ENCODE measurements at places on chromosomes 3 and 15.

- H3K4me1 ChIP-seq: peaks cover 9% of the 10 kb centered on the region
- H3K36me3 ChIP-seq: no peaks in the 10 kb centered on the region
- no peak for DNase-seq
- H3K4me3 ChIP-seq: no peak overlapping the region
- peaks cover 50% of the 10 kb centered on the region for H3K27me3 ChIP-seq
Measured at GRCh38 chr3:45794177-45794560, 2.2 kb downstream of the SLC6A20 start.

DNA sequence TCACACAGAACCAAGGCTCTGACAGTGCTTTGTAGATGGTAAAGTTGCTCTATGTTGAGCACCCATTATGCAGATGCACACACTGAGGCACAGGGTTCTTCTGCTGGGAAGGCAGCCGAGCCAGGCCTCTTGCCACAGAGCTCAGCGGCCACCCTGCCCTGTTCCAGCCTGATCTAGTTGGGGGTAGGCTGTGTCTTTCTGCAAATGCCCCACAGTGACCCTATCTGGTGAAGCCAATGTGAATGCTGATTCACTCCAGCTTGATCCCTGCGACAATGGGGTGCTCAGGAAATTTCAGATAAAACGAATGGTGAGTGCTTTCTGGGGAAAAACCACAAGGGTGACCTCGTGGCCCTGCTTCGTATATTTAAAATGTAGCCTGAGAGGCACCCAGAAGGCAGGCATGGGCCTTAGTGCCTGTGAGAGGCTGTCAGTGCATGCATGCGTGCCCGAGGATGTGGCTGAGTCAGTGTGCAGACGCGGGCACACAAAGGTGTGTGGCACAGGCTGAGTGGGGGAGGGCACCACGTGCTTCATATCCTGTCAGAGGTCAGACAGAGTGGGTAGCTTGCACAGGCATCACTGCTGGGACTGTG, 85.7 kb downstream of the ATP2B2 start:
- H3K27me3 ChIP-seq: peaks cover 6% of the 10 kb centered on the region
- no peaks in the 10 kb centered on the region for H3K36me3 ChIP-seq
- no peak overlapping the region for H3K4me3 ChIP-seq
- no peak for DNase-seq
- H3K27ac ChIP-seq: no peak overlapping the region
- no peaks in the 10 kb centered on the region for H3K4me1 ChIP-seq

DNA sequence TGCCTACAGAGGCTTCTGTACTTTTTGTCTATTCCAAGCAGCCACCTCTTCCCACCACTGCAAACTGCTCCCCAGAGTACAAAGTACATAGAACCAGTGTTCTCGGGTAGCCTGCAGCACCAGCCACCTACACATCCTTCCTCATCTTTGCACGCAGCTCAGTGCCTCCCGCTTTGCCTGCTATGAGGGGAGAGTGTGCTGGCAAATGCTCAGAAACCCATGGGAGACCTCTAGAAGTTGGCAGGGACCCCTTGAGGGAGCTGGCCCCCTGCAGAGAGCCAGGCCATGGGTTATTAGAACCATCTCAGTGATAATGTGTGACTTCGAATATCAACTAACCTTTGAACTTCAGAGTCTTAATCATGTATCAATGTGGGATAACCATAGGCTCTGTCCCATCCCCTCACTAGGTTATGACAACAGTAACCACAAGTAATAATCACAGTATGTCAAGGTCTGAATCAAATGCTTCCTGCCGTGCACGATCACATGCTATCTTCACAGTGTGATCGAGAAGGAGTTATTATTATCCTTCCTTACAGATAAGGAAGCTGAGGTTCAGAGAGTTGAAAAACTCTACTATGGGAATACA, 22.8 kb upstream of the SMAD3 start:
- H3K4me3 ChIP-seq: no peak overlapping the region
- no peaks in the 10 kb centered on the region for H3K36me3 ChIP-seq
- no peak overlapping the region for H3K27ac ChIP-seq
- DNase-seq: no peak

- H3K27me3 ChIP-seq: no peaks in the 10 kb centered on the region
- no peaks in the 10 kb centered on the region for H3K36me3 ChIP-seq
- DNase-seq: no peak
- no peaks in the 10 kb centered on the region for H3K4me1 ChIP-seq
- no peak overlapping the region for H3K27ac ChIP-seq
Measured at GRCh38 chr3:20916951-20917606, 731.1 kb upstream of the SGO1 start.
